ENCODE measurements at places on chromosomes 11 and 22. TPM values are rescaled to one million over a fixed set of nuclear protein-coding genes. Genes with fewer than 3 reads are reported as not detected.

GRCh38 chr22:24744638-24745037, 29.9 kb downstream of the PIWIL3 start:
- DNase-seq, result no peak

DNA sequence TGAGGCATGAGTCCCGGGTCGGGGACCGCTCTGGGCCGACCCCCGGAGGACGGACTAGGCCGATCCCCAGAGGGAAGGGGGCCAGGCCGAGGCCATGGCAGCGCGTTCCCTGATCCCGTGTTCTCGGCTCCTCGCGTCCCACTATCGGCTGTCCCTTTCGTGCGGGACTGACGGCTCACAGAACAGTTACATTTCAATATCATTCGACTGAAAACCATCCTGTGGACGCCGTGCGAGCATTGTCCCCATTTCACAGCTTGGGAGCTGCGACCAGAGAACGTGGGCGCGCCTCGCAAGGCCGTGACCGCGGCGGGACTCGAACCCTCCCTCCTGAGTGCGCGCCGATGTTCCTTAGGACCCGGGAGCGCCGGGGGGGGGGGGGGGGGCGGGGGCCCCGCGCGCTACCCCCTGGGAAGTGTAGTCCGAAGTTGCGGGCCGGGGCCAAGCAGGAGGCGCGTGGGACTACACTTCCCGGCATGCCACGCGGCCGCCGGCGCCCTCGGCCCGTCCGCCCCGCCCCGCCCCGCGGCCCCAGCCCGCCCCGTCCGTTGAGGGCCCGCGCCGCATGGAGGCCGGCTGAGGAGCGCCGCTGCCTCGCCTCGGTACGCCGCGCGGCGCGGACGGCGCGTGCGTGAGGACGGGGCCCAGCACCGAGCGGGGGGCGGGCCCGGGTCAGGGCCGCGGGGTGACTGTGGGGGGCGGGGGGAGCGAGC, at the start of gene TRABD:
TSS of gene TRABD (plus strand) at position 539 of the 713 bp plus-strand sequence. CDS start 7,148 bp downstream, outside the sequence.
- peak; percentile 95 for DNase-seq

GRCh38 chr11:28671274-28671673, 563.1 kb downstream of the METTL15 start:
- no peak for DNase-seq

GRCh38 chr11:134591338-134591737, 179.3 kb upstream of the B3GAT1 start:
- no peak for DNase-seq

DNA sequence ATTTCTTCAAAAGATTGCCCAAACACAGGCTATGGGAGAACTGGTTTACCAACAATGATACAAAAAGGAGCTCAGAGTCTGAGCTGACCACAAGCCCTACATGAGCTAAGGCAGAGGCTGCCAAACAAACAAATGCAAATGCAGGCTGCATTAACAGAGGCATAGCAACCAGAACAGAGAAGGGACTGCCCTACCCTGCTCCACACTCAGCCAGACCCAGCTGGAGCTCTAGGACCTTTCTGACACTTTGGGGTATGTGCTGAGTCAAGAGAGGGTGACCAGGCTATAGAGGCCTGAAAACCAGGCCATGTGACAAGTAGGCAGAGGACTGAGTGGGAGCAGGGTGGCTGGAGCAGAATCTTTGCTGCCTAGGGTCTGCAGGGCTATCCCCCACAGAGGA, 17.8 kb upstream of the P2RY2 start:
- DNase-seq, result peak; percentile 28

Gene SPI1
- total RNA-seq, result 19.3 TPM

DNA sequence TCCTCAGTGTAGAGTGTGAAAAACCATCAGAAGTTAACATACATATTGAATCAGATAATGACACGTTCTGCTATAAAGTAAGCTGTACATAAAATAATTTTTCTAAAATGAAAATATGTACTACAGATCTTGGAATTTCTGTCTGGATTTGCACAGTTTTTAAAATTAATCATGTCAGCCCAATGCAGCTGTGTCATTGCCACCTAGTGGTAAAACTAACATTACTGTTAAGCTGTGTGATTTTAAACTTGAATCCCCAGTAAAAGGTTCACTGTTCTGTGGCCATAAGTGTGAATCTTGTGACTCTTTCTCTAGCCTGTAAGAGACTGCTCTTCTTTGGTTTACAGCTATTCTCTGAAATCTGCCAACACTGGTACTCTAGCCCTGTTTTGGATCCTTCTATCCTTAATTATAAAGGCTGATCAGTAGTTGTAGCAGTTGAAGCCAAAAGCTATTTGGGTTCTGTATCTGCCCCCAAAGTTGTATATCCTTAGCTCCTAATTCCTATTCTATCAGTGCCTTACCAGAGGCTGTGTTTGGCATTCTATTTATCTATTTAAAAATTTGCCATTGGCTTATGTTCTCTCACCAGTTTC, 4.0 kb downstream of the JRKL start:
- no peak for DNase-seq

DNA sequence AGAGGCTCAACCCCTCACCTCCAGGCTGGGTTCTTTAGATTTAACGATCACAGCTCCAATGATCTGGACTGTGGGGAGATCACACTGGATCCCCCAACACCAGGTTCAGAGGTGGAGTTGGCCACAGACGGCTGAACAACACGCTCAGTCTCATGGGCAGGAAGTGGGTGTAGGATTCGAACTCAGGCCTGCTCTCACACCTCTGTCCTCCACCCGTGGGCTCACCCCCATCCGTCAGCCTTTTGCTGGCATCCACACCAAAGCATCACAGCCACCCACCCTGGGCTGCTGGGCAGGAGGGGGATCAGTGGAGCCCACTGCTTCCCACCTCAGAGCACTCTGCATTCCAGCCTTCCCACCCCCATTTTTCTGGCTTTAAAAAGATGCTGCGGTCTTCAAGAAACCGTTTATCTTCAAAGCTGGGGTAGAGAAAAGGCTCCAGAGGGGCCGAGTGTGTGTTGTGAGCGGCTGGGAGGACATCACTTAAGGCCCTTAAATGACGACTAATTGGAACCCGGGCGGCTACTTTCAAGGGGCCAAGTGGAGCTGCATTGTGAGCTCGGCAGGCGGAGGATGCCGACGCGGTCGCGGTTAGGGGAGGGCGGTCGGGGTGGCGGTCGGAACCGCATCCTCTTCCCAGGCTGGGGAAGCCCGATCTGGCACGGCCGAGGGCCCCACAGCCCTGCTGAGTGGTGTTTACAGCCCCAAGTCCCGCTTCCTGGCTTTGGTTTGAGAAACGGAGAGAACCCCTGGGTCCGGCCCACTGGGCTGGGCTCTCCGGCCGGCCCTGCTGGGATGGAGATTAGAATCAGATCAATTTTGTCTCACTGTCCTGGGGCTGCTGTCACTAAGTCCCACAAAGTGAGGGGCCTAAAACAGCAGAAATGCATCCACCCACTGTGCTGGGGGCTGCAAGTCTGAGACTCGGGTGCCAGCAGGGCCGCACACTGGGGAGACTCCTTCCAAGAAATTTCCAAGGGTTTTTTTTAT, 15.9 kb upstream of the FGF3 start:
- peak; percentile 36 for DNase-seq

Gene KLHDC7B
- total RNA-seq, result not detected

GRCh38 chr11:40139066-40139465, 1320.4 kb downstream of the LRRC4C start:
- DNase-seq, result no peak

DNA sequence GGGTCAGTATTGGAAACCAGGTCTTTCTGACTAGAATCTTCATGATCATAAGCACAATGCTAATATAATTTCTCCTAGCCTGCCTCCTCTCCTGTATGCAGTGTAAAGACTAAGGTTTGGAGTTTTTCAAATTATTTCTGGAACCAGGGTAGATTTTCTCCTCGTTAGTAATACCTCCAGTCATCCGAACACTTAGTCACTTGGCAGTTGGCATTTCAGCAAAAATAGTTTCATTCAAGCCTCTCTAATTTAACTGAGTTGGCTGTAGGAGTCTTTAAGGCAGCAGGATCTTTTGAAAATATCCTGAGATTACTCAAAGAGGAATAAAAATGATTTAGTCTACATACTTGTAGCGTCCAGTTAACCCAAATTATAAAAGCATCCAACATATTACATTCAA, 6.3 kb downstream of the TYR start:
- no peak for DNase-seq

GRCh38 chr11:57322256-57323166, 2.2 kb downstream of the TNKS1BP1 start:
- DNase-seq, result peak; percentile 97

Gene TBX10
- not detected for total RNA-seq

Gene CACNA1I
- total RNA-seq, result 0.14 TPM

DNA sequence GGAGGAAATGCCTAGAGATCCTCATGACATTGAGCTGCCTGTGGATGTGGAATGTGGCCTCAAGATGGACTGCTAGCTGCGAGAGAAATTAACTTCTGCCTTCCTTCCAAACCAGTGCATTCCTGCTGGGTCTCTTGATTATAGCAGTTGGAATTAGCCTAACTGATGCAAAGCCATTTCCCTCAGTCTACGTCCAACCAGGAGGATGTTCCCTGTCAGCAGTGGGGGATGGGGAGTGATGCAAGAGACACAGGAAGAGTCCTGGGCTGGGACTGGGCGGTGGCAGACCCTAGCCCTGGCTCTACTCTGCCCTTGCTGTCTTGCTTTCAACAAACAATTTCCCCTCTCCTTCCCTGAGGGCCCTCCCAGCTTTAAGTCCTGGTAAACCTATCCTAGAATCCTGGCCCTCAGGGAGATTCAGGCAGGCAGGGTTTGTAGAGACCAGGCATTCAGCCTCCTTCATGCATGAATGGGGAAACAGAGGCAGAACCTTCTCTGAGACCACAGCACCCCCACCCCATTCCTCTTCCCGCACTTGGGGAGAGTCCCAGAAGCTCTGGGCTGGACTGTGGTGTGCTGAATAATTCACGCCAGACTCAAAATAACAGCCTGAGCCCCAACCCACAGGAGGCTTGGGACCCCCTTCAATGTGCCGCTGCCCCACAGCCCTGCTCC, 17.0 kb downstream of the C11orf96 start:
- no peak for DNase-seq

DNA sequence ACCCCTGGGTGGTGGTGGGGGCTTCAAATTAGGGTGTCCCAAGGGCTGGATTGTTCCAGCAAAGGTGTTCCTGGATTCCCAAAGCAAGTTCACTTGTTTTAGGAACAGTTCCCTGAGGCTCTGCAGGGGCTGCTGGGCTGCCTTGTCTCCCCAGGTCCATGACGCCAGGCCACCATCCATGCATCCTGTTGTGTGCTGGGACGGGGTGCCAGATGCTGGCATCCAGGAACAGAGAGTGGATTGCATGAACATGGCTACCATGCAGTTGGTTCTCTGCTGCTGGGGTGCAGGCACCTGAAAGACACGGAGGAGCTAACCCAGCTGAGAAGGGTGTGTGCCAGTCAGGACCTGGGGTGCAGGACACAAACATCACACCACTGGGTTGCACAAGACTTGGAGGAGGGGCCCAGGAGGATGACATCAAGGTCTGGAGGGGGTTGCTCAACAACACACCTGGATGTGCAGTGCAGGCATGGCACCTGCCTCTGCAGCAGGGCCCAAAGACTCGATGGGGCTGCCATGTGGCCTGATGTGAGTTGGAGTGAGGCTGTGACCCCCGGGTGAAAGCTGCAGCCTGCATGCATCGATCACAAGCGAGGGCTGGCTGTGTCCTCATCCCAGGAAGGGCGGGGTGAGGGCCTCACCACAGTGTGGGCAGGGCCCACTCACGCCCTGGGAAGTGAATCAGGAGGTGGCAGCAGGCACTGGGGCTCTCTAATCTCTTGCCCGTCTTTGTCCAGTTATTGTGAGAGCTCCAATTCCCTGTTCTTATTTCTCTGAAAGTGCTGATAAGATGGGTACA, 74.0 kb upstream of the CLDN5 start:
- no peak for DNase-seq

- peak; percentile 81 for DNase-seq
Observed at GRCh38 chr22:50544078-50544745, 1.5 kb upstream of the KLHDC7B start.

- no peak for DNase-seq
Observed at GRCh38 chr11:112836256-112836602, 125.0 kb upstream of the NCAM1 start.

- DNase-seq, result no peak
Observed at GRCh38 chr22:26502688-26503561, 9.3 kb downstream of the TFIP11 start.

GRCh38 chr11:70736461-70736860, 338.1 kb downstream of the CTTN start:
- no peak for DNase-seq

- peak; percentile 56 for DNase-seq
Observed at GRCh38 chr11:68990995-68991780, 10.4 kb upstream of the MRGPRD start.

DNA sequence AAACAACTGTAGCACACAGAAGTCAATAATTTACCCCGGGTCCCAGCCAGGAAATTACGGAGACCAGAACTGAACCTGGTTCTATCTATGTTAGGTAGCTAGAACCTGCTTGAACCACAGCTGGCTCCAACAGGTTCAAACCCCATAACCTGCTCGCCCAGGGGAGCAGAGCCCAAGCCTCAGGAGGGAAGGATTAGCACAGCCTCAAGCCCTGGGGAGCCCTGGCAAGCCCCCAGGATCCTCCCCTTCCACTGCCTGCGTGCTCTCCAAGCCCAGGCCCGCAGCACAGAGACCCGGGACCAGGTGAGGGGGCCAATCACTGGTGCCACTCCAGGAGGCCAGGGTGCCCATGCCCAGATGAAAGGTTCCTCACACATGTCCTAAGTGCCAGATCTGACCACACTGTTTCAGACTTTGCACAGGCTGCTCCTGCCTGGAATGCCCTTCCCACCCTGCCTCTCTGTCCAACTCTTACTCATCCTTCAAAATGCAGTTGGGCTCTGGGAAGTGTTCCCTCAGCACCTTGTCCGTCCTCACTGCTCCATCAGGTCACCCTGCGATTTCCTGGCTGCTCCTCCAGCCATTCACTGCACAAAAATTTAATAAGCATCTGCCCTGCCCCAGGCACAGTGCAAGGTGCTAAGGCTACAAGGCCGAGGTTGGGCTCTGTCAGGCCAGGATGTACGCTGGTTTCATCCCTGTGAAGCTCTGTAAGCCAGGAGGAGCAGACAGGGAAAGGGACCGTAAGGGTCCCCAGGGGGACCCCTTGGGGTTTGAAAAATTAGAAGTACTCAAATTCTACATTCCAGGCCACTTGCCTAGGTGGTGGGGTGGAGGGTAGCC, 32.2 kb downstream of the ARRB1 start:
- no peak for DNase-seq

DNA sequence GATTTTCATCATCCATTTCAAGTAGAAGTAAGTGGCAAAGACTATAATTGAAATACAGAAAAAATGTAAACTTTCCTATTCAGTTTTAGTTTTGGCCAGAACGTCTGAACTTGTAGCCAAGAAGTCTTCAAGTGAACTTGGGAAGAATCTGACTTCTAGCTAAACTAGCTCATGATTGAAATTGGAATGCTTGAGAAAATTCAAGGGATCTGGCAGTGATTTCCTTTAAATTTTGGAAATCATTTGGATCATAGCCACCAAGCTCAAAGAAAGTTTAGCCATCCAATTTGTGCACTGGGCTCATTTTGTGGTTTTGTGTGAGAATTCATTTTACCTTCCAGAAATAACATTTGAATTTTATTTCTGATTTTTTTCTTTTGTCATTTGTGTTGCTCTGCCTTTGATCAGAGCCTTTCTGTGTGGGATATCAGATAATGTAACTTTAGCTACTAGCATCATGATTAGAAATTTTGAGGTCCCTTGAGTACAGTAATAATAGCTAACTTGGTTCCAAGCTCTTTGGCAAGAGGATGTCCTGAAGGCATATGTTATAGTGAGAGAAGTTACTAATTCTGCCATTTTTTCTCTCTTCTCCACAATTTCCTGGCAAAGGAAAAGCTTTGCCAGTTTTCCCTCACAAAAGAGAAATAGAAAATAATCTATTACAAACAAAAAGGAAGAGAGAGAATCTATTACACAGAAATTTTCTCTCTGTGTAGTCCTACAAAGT, 2123.7 kb upstream of the RAG2 start:
- DNase-seq, result no peak
